ENCODE measurements at places on chromosomes 4 and X.

- no peak for DNase-seq
Observed at GRCh38 chrX:47573341-47574075, 8.7 kb upstream of the TIMP1 start.

DNA sequence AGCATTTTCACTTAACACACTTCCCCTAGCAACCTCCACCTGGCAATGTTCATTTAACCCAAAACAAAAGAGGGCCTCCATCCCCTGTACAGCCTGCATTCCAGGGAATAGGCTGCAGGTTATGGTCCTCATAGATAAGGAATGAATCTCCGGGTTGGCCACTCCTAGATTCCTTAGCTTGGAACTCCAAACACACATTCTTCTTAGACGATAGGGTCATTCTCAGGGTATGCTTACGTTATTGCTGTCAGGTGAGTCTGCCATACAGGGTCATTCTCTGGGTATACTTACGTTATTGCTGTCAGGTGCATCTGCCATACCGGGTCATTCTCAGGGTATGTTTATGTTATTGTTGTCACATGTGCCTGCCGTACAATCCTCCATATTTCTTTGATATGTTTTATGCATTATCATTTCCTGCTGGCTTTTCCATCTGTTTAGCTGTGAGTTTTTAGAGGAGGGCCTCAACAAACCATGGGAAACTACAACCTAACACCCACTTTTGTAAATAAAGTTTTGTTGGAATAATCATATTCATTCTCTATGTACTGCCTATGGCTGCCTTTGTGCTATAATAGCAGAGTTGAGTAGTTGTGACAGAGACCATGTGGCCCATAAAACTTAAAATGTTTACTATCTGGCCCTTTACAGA is 8.2 kb upstream of the AFF1 start:
- DNase-seq: no peak

- no peak for DNase-seq
Observed at GRCh38 chr4:141913928-141914327, 277.5 kb downstream of the IL15 start.

DNA sequence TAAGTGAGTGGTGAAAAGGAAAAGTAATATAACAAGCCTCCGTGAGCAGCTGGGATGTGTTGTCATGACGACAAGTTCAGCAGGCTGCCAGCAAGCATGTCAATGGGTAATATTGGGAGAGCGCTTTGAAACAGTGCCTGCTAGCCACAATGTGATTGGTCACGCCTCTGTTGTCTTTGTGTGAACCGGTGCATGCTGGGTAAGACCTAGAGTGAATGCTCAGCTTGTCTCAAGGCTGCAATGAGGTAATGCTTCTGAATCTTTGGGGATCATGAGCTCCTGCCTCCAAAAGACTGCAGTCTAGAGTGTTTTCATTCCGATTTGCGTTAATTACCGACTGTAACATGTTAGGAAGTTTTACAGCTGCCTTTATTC is 54.9 kb downstream of the STOX2 start:
- no peak for DNase-seq

DNA sequence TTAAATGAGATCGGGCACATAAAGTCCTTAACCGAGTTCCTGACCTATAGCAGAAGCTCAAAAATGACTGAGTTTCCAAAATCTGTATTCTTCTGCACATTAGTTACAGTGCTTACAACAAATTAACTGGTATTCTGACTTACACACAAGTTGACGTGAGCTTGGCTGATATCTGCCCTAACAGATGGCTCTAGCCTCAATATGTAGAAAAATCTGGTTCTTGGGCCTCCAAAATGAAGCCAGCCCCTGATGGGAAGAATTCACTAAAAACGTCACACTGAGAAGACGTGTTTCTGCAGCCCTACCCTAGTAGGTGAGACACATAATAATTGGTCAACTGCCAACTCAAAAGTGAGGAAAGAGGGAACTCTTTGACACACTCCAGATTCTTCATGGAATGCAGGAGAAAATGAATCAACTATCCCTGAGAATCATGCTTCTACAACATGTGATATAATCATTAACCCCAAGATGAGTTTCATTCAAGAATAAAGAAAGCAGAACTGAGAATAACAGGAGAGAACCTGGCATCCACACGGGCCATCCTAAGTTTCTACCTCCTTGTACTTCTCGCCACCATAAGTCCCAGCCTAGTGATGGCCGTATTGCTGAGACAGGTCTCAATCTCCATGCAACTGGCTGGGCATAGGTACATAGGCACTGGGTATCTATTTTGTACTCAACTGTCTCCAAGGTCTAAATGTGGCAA is 8.2 kb downstream of the STX18 start:
- DNase-seq: no peak

DNA sequence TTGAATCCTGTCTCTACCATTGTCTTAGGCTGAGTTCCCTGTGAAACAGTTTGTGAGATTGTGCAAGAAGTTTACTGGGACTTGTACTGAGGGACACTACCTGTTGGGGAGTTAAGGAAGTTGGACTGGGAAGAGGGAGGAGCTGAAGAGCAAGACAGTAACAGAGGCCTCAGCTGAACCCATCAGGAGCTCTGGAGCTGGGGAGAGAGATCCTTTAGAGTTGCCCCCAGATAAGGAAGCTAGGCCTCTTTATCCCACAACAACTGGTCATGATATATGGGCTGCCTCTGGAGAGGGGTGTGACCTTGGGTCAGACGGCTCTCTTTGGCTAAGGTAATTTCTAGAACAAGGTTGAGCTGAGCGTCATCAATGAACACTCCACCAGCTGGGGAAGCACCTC is 137.8 kb upstream of the SLC4A4 start:
- no peak for DNase-seq

- DNase-seq: no peak
Observed at GRCh38 chrX:69551421-69552009, 47.4 kb downstream of the NALF2 start.

DNA sequence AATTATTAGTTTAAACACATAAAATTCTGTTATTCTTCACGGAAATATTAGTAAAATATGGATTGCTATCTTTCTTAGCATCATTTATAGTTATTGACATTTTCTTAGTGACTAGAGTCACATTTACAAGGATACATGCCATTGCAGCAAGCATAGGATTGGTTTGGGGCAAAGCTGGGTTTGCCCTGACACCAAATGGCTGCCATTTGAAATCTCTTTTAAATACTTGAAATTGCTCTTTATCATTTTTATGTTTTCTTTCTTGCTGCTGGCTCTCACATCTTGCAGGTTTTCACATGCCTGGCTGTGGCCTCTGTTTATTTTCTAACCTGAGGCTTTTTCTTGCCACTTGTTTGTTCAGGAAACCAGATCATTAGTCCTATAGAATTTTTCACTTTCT is 39.9 kb downstream of the EGF start:
- no peak for DNase-seq

DNA sequence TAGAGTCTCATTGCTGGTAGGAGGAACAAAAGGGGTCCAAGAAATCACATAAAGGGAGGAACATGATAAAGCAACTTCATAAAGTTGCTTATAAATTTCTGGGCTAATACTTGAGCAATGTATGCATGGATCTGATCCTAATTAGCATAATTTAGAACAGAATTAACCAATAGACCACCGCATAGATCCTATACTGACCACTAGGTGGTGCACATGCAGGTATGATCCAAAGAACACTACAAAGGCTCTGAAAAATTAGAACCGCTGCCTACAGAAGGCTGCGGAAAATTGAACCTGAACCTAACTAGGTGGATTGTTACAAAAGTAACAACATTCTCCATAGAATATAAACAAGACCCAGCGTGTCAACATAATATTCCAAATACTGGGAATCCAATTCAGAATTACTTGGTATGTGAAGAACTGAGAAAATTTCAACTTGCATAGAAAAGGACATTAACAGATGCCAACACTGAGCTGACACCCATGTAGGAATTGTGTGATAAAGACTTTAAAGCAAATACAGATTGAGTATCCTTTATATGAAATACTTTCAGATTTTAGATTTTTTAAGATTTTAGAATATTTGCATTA is 23.3 kb downstream of the BRCC3 start:
- no peak for DNase-seq

Data from activated T-helper 1 cell treated with anti-CD3 and anti-CD28 coated beads, Interleukin-2, amount 50 U/mL, for 16 hours (primary cell).